ENCODE measurements at places on chromosomes 11 and 22.

- DNase-seq = no peak
Observed at GRCh38 chr11:15213471-15214231, 98.9 kb downstream of the INSC start.

- DNase-seq = no peak
Observed at GRCh38 chr11:111095327-111095726, 150.2 kb upstream of the POU2AF2 start.

DNA sequence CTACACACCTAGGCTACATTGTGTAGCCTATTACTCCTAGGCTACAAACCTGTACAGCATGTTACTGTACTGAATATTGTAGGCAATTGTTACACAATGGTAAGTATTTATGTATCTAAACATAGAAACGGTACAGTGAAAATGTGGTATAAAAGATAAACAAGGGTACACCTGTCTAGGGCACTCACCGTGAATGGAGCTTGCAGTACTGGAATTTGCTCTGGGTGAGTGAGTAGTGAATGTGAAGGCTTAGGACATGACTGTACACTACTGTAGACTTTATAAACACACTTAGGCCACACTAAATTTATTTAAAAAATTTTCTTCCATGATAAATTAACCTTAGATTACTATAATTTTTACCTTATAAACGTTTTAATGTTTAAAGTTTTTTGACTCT, 171.7 kb upstream of the NCAM1 start:
- DNase-seq = no peak

- DNase-seq = no peak
Observed at GRCh38 chr11:112941104-112941503, 20.1 kb upstream of the NCAM1 start.

DNA sequence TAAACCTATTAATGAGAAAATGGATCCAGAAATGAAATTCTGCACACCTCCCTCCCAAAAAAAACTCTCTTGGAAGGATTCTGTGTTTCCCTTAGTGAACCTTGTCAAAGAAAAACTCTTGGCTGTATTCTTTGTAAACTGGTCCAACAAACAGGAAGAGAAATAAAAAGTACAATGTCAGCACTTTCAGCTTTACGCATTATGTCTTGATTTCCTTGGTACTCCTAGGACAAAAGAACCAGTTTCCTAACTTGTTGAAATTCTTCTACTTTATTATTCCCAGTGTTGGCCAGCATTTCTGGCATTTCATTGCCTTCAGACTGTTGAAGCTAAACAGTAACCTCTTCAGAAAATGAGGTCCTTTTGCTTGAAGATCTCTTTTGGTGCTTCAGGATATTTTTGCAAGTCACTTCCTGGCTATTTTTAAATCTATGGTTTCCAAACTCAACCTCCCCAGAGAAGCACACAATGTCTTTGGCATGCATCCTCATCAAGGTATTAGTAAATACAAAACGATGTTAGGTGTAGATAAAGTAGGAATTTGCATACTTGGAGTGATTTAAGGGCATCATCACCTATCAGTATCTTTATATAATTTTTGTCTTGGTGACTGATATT, 342.7 kb downstream of the AASDHPPT start:
- no peak for DNase-seq
